ENCODE measurements at places on chromosomes 6 and 20. TPM values are rescaled to one million over a fixed set of nuclear protein-coding genes. Genes with fewer than 3 reads are reported as not detected.

CGA gene
- not detected for total RNA-seq

MMUT gene
- total RNA-seq = 10.2 TPM

MROH8 gene
- 1.6 TPM for total RNA-seq

SSTR4 gene
- not detected for total RNA-seq

KCNQ2 gene
- total RNA-seq = not detected

PRICKLE4 gene
- total RNA-seq = 6.4 TPM

HLA-DQA1 gene
- total RNA-seq = not detected

CST2 gene
- total RNA-seq = not detected

FITM2 gene
- 6.3 TPM for total RNA-seq

PRL gene
- total RNA-seq = not detected

SYS1 gene
- total RNA-seq = 24.0 TPM

AIF1 gene
- total RNA-seq = 0.13 TPM

UFL1 gene
- 18.7 TPM for total RNA-seq

MOCS1 gene
- 10.4 TPM for total RNA-seq

GRCh38 chr20:19407736-19408135 is 195.3 kb downstream of the SLC24A3 start:
- no peak for DNase-seq

DNA sequence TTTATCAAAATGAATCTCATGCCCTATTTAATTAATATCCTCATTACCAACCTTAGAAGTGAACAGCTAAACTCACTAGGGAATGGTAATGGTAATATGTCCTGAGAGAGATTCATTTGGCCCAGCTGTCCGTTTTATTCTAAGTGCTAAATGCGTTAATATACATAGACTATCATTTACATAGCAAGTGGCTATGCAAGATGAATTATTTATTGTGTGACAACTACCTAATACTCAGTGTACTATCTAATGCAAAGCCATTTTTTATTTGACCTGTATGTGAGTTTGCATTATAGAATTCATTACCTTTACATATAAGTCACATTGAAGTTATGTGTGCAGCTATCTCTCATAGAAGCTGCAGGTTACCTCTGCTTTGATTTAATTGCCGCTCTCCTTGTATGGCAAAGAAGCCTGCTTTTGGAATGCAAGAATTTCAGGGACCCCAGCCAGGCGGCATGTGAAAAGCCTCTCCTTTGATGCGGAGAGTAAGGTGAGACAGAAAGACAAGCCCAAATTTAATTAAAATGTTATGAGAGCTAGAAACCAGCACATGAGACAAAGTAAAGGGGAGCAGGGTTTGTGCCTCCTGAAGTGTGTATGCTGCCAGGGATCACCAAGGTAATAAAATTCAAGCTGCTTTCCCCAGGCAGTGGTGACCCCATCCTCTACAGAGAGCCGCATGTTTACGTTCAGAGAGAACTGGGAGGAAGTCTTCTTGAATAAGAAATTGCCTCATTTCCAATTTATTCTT is 693.0 kb upstream of the MAP3K7 start:
- no peak for DNase-seq

GRCh38 chr6:123518441-123519188 is 118.1 kb downstream of the TRDN start:
- DNase-seq = no peak

GRCh38 chr6:170057961-170058877 is 232.7 kb downstream of the DLL1 start:
- DNase-seq = no peak

GRCh38 chr20:4306206-4306605 is 290.8 kb upstream of the RNF24 start:
- no peak for DNase-seq

GRCh38 chr6:19424853-19425252 is 412.3 kb upstream of the ID4 start:
- no peak for DNase-seq

GRCh38 chr20:46663531-46663930 is 12.3 kb upstream of the SLC13A3 start:
- DNase-seq = no peak

- no peak for DNase-seq
These were observed 45.2 kb upstream of the KCNK16 start for GRCh38 chr6:39367700-39368099.

- DNase-seq = no peak
These were observed 6.2 kb upstream of the SNAI1 start for GRCh38 chr20:49976542-49976941.

GRCh38 chr6:252775-253535 is 39.3 kb upstream of the DUSP22 start:
- DNase-seq = no peak

DNA sequence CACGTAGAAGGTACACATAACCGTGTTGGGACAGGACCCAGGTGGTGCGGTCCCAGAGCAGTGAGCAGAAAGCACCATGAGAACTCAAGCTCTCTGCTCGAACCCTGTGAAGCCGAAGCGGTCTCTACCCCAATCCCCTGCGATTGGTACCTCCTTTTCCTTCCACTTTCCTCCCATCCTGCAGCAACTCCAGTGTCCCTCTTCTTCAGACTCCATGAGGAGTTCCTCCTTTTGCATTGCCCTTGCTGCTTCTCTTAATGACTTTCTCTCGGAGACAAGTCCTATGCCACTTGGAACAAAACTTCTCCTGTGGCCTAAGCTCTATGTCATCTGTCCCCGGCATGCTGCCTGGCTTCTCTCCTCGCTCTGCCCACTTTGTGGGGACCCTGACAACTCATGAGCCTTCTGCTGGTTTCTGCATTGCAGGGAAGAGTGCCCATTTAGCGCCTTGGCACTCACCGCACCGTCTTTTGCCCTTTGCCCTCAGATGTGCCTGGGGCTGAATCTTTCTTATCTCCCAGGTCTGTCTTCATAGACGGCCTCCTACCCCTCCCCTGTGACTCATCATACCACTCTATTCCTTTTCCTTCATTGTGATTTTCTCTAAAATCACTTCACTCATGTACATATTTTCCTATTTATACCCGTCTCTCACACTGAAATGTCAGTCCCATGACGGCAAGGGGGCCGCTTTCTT is 9.2 kb upstream of the ZNF831 start:
- DNase-seq = no peak

- DNase-seq = no peak
These were observed 114.1 kb upstream of the RREB1 start for GRCh38 chr6:6993503-6994237.

- peak; percentile 53 for DNase-seq
These were observed 25.6 kb upstream of the FUCA2 start for GRCh38 chr6:143536866-143537691.

GRCh38 chr6:24031496-24031895 is 94.5 kb upstream of the NRSN1 start:
- no peak for DNase-seq

DNA sequence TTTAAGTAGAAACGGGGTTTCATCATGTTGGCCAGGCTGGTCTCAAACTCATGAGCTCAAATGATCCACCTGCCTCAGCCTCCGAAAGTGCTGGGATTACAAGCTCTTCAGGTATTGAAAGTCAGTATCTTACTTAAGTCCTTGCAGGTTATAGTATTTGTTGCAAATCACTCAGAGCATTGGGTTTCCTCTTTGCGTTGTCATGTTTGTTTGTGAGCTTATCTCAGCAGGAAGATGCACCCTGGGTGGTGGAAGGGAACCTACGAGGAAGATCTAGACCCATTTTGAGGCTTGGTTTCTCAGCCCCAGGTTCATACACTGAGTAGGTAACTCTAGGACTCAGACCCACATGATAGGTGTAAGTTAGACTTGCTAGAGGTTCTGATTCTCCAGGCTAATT is 18.6 kb downstream of the MYH7B start:
- DNase-seq = no peak

- no peak for DNase-seq
These were observed 17.5 kb downstream of the COL12A1 start for GRCh38 chr6:75188221-75188925.

GRCh38 chr6:33543116-33543515 is 37.0 kb downstream of the BAK1 start:
- DNase-seq = no peak

- no peak for DNase-seq
These were observed 17.9 kb downstream of the CUL9 start for GRCh38 chr6:43199912-43200311.

GRCh38 chr20:37346535-37347346 is 801 bp downstream of the SRC start:
- DNase-seq = no peak

- no peak for DNase-seq
These were observed 42.2 kb downstream of the NFATC2 start for GRCh38 chr20:51500311-51500710.

DNA sequence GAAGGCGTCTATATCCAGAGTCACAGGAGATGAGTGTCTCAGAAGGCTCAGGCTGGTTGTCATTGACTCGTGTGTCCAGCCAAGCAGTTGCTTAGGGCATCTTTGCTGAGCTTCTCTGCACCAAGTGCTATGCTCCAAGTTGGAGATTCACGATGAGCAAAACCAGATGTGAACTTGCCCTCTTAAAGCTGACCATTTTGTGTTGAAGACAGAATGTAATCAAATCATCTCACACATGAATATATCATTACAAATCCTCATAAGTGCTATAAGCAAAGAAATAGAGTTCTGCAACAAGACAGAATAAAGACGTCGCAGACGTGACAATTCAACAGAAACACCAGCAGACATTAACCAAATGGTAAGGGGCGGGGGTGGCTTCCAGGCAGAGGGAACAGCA is 103.9 kb downstream of the ALDH8A1 start:
- DNase-seq = no peak

DNA sequence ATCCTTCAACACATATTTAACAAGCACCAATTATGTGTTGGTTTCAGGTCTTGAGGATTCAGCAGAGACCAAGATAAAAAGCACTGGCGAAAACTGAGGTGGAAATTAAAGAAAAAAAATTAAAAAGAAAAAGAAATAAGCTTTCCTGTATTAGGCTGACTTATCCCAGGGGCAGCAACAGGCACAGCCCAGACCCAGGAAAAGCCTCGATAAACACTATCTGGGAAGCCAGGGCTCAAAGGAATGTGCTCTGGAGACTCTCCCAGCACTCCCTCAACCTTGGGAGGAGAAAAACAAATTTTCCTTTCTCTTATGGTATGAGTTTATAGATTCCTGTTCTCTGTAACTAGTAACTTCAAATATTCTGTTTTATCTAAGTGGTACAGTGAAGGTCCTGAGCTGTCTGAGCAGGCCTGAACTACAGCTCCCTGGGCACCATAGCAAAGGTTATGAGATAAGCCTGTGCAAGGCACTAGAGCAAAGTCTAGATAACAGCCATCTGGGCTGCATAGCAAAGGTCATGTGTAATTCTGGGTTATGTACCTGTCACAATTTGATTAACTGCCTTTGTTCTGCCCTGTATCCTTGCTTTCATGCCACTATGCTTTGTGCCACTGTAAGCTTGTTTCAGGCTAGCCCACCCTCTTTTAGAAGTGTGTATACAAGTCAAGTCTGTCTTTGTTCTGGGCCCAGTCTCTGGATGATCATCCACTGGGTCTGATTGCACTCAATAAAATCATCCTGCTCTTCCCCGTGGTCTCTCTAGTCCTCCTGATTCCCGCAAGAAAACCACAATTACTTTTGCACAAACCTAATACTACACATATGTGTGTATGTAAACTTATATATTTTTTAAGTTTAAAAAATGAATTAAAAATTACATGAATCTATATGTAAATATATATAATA is 54.0 kb downstream of the IL22RA2 start:
- no peak for DNase-seq

DNA sequence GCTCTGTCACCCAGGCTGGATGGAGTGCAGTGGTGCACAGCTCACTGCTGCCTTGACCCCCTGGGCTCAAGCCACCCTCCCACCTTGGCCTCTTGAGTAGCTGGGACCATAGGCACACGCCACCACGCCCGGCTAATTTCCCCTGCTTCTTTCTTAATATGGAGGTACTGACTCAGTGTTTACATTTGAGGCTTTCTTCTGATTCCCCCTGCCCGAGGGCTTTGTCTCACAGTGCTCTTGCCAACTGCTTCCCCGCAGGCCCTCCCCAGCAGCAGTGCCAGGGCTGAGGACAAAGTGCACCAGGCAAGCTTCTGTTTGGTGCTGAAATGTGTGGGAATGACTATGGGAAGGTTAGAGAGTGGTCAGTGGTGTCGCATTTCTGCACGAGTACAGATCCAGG is 34.8 kb downstream of the NR2E1 start:
- DNase-seq = no peak

- DNase-seq = no peak
These were observed 5.7 kb upstream of the RAB5IF start for GRCh38 chr20:36599912-36600345.

DNA sequence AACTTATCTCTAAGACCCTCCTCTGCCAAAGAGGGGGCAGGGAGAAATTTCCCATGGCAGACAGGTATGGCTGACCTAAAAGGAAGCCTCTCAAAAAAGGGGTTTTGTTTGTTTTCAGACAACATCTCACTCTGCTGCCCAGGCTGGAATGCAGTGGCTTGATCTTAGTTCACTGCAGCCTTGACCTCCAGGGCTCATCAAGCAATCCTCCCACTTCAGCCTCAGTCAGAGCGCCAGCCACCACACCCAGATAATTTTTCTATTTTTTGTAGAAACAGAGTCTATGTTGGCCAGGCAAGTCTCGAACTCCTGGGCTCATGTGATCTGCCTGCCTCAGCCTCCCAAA is 3.8 kb downstream of the EZR start:
- no peak for DNase-seq

All from dermis microvascular lymphatic vessel endothelial cell (primary cell).